ENCODE measurements at places on chromosomes 12 and 14.
A peak's percentile ranks its signal among the peaks of the same experiment; 100 is the strongest.

DNA sequence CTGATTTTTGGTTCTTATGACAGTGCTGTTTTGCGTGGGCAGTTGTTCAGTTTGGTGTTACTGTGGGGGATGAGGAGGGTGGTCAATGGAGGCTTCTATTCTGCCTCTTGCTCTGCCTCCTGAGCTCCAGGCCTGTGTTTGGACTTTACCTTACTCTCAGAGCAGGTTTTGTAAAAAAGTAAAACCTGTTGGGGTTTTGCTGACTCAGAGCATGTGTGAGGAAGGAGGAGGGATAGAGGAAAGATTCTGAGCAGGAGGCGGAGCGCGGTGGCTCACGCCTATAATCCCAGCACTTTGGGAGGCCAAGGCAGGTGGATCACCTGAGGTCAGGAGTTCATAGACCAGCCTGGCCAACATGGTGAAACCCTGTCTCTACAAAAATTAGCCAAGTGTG, 6.7 kb downstream of the A2ML1 start:
- DNase-seq = no peak

- no peak for DNase-seq
Measured at GRCh38 chr14:30290001-30290400, 269.0 kb upstream of the G2E3 start.

DNA sequence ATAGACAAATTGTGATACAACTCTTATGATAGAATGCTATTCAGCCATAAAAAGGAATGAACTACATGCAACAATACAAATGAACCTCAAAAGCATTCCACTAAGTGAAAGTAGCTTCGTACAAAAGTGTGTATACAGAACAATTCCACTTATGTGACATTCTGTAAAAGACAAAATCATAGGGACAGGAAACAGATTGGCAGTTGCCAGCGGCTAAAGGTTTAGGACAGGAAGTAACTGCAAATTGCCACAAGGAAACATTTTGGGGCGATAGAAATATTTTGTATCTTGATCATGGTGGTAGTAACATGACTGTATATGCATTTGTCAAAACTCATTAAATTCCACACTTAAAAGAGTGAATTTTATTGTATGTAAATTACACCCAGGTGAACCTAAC, 113.4 kb downstream of the CAPZA3 start:
- DNase-seq = no peak

- no peak for DNase-seq
Measured at GRCh38 chr12:111434680-111435338, 29.1 kb downstream of the SH2B3 start.

- no peak for DNase-seq
Measured at GRCh38 chr14:95320955-95321600, 1.4 kb upstream of the CLMN start.

- no peak for DNase-seq
Measured at GRCh38 chr14:46091819-46092218, 559.8 kb downstream of the RPL10L start.

DNA sequence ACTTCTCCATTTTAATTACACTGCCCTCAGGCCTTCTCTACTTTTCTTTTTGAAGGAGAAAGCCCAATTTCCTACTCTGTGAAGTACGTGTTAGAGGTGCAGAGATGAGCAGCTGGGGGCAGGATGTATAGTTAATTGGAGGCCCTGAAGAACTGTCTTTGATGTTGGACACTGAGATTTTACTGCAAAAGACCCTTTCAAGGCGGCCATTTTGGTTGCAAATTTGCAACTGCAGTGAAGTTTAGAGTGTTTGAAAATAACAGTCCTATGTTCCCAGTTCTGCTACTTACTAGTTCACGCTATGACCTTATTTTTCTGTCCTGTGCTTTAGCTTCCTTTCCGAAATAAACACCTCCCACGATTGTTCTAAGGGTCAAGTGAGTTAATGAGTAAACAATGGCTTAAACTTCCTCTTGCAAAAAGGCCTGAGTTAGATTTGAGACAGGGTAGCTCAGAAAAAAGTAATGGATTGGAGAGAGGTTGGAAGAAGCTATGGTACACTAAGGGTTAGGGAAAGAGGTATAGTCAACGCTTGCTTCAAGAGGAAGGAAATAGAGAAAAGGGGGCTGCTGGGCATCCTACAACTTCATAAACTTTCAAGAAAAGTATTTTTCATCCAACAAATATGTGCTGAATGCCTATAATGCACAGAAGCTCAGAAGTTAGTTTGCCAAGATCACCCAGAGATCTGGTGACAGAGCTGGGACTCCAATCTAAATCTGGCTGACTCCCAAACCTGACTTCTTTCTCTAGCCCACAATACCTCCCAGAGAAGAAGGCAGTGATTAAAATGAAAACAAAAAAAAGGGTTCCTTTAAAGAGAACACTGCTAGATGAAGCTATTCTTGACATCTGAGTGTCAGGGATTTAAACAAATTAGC, 26.4 kb upstream of the DICER1 start:
- no peak for DNase-seq

GRCh38 chr12:6840761-6841515, at the start of gene GNB3:
Gene GNB3, plus strand, starts transcription at chr12:6840925. Its CDS starts 363 bp downstream, at chr12:6841288.
- DNase-seq = no peak

GRCh38 chr12:123748161-123748560, 13.9 kb upstream of the DNAH10 start:
- DNase-seq = no peak

DNA sequence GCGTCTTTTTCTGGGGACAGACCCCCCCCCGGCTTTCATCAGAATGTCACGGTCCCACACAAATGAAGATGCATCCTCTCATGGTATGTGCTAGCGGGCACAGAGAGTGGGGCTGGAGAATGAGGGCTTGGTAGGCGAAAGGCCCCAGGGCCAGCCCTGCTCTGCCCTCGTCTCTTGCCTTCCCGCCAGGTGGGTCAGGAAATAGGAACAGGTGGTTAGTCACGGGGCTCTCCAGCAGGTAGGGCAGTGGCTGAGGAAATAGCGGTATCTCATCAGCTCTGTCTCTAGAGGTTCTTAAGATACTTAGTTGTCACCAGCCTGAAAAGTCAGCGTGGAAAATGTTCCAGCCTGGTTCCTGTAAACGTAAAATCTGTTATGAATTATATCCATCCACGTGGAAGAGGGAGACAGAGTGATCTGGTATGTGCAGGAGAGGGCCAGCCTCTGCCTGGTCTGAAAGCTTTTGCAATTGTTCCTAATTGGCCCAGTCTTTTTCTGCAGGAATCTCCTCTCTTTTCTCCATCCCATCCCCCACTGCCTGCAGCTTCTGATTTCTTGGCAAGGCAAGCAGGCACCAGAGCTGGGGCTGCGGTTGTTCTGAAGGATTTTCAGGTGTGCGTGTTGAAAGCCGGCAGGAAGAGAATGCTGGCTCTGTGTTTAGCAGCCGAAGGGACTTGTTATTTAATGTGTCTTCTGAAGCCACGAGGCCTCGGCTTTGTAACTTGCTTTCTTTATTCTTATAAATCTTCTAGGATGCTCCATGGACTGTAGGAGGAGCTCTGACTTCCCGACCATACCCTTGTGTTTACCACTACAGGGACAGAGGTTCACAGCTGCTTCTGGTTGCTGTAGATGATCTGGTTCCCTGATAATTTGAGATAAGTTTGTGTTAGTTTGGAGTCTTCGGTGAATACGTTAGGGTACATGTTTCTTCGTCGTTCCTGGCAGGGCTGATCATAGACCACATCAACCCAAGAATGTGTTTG, 131.1 kb downstream of the CACNA1C start:
- DNase-seq = peak; percentile 5

DNA sequence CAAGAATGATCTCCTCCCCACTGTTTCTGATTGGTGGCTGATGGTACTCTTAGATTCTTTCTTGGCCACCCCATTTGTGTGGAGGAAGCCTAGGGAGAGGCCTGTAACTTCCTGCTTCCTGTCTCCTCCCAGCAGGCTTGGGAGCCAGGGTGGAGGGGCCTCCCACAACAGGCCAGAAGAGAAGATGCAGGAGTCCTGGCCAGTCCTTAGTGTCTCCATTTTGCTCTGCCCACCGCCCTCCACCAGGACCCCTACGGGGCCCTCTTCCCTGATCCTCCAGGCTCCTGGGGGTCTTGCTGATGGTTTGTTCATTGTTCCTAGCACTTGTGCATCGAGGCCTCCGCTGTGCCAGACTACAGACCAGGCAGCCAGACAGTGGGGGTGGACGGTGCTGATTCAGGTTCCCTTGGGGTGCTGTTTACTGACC, 6.8 kb downstream of the TSPAN9 start:
- no peak for DNase-seq

DNA sequence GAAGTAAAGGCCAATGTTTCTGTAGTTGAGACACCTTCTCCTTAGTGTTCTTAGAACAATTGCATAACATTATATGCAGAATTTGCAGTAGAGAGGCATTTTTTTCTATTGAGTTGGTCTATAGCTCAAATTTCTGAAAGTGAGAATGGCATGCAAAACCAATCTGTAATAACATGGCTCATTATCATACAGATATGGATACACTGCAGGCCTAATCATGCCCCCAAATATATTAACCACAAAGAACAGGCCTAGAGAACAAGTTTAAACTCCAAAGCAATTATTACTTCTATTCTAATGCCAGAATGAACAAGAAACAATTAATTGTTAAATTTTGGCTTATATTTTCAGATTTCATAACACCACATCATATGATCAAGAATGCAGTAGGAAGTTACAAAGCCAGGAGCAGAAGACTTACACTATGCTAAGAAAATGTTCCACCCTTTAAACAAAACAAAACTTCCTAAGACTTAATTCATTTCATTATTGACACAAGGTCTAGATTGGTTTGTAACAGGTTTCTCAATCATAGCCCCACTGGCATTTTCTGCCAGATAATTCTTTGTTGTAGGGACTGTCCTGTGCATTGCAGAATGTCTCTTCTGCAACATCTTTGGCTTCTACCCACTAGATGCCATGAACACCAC, 26.9 kb downstream of the TMTC1 start:
- no peak for DNase-seq

- no peak for DNase-seq
Measured at GRCh38 chr14:75514673-75515628, 7.3 kb upstream of the BATF start.

- DNase-seq = no peak
Measured at GRCh38 chr12:121822393-121823100, 18.7 kb downstream of the SETD1B start.

- DNase-seq = no peak
Measured at GRCh38 chr14:39015360-39015961, 87.6 kb downstream of the SEC23A start.

- DNase-seq = no peak
Measured at GRCh38 chr14:81275305-81276072, 54.7 kb upstream of the GTF2A1 start.

DNA sequence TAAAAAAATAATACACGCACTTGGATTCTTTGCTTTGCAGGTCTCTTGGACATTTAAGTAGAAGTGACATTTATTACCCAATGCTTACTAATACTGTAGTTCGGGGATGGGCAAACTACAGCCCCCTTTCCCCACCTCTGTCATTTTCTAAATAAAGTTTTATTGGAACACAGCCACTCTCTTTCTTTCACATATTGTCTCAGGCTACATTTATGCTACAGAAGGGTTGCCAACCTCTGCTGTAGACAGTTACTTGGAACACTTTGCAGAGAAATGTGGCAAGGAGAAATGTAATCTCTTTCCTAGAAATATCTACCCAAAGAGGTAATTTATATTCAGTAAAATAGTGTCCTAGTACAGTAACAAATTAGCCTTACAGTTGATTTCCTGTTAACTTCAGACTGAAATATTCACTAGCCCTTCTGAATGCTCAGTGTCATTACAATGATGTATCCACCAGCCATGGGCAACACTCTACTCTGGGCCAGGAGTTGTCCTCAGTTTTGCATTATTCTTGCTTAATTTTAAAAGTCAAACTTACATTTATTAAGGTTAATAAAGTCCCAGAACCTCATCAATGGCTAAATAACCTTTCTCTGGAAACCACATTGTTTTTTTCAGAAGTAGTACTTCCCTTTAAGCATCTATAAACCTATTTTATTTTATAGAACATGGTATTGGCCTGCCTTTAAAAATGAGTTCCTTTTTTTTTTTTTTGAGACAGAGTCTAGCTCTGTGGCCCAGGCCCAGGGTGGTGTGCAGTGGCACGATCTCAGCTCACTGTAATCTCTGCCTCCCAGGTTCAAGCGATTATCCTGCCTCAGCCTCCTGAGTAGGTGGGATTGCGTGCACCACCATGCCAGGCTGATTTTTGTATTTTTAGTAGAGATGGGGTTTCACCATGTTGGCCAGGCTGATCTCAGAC, 269.6 kb upstream of the AMIGO2 start:
- DNase-seq = no peak

DNA sequence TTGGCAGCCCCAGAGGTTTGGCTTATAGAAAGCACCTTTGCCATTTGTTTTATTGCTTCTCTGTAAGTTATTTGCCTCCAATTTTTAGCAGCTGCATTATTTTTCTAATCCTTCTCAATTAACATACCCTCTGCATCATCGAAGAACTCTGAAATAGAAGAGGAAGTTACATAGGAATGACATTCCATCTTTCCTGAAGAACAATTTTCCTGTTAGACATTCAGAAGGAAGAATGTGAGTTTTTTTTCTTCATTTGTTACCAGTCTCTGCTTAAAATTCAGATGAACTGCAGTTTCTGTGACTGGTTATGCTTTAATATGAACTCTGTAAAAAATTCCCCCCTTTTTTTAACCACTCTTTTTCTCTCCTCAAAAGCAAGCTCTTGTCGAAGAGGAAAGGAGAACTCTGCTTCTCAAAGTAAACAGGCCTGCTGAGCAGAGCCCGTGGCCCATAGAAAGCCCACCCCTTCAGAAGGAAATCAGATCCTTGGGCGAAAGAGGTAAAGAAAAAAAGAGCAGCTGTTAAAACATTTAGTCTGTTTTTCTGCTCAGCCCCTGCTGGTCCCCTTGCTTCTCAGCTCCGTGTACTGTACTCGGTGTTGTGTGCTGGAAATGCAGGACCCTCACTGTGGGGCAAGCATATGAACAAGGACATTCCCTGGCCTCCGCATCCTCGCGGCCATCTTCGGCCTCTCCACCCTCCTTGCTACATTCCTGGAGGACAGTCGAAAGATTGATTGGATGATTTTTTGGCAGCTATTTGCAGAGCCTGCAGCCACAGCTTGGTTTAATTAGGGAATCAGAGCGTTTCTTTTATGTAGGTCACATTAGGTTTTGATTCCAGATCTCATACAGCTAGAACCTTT, 164.4 kb upstream of the LRIG3 start:
- no peak for DNase-seq

- no peak for DNase-seq
Measured at GRCh38 chr14:68230950-68231717, 411.6 kb downstream of the RAD51B start.

DNA sequence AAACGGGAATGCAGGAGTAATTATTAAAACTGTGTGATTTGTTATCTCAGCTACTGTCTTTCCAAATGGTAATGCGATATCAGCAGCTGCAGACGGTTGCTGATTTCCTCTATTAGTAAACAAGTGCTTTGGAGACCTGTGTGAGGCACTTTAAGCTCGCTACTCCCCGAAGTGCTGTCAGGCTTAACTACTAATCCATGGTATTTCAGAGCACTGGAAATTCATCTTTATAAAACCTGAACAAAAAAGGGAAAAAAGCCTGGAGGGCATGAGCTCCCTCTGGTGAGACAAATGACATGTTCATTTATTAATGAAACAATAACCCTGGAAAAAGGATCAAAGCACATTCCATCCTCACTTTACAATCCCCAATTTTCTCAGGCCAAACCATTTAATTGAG, 143.6 kb upstream of the OTX2 start:
- DNase-seq = no peak

- DNase-seq = no peak
Measured at GRCh38 chr12:29025937-29026336, 123.1 kb upstream of the FAR2 start.
